ENCODE measurements at places on chromosomes 12 and 14.
A peak's percentile ranks its signal among the peaks of the same experiment; 100 is the strongest.

DNA sequence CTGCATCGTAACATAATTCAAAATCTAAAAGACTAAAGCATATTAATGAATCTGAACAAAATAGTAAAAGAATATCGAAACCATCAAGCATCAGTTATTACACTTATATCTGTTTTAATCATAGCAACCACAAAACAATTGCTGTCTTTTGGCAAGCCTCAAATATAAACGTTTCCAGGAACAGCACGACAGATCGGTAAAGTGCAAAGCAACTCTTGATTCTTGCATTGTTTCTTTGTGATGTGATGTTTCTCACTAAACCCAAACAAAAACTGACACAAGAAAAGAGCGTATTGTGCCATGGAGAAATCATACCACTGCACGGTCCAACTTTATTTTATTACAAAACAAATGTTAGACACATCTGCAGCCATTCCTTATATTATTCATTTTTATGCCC is 9.2 kb upstream of the MYF6 start:
- DNase-seq = no peak

DNA sequence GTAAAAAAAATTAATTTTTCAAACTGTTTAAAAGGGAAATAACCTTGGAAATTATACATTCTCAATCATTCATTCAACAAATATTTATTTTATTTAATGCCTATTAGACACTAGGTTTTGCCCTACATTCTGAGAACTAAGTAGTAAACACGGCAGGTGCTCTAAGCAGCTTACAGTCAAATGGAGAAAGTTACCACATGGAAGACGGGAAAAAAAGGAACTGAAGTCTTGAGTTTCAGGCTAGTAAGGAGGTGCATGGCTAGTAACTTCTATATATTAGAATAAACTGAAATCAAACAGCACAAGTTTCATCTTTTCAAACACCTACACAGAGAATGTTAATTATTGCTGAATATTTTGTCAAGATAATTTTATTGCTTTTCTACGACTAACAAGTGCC is 52.9 kb downstream of the C12orf42 start:
- DNase-seq = no peak

DNA sequence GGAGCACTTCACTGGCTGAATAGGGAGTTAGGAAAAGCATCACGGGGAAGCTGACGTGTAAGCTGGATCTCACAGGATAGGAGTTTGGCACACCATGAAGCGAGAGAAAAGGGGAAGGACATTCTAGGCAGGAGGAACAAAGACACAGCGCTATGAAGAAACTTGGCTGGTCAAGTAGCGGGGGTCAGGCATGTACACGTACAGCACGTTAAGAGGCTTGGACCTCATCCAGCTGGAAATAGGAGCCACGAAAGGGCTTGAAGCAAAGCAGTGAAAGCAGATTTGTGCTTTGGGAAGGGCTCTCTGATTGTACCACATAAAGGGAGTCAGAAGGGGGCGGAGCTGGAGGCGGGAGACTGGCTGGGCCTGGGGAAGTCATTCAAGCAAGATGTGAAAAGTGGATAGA is 19.6 kb upstream of the GALNT8 start:
- DNase-seq = no peak

DNA sequence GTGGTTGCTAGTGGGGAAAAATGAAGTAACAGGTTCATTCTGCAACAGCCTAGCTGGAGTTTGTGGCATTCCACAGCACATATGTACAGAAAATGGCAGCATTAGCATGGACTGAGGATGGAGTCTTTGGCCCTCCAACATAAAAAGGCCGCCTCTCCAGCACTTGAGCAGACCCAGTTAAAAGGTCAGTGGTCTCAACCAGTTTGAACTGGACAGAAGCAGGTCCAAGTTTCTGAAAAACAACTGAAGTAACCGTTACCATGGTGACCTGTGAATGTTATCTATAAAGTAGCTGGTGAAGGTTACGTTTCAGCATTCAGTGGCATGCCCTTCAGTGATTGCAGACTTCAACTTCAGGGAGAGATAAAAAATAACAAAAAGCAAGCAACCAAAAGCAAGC is 34.1 kb upstream of the OR10AD1 start:
- no peak for DNase-seq

DNA sequence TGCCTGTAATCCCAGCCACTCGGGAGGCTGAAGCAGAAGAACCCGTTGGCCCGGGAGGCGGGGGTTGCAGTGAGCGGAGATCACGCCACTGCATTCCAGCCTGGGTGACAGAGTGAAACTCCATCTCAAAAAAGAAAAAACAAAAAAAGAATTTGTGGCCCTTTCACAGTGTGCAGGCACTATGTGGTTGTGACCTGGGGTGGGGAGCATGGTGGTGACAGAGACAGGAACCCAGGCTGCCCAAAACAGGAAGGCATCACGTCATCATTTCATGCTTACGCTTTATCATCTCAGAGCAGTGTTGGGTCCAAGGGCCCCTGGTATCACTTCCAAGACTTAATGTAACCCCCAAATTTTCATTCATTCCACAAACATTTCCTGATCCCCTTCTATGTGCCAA is 175.7 kb upstream of the GSC start:
- DNase-seq = no peak

- DNase-seq = no peak
These were observed 18.0 kb upstream of the GUCY2C start for GRCh38 chr12:14714437-14714836.

DNA sequence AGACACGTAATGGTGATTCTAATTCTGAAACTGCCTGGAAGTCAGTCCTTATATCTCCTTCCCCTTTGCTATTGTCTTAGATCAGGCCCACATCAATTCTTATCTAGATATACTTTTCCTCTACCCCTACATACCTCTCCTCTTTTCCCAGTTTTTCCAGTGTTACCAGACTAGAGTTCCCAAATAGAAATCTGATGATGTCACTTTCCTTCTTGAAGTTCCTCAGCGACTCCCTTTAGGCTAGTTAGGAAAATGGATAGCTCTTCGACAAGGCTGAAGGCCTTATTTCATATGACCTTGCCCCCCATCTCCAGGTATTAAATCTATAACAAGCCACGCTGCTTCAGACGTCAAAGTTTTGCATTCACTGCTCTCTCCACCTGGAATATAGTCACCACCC is 201.1 kb upstream of the ATP2B1 start:
- DNase-seq = no peak

GRCh38 chr14:68306934-68307789 is 485.7 kb downstream of the ZFP36L1 start:
- DNase-seq = no peak

DNA sequence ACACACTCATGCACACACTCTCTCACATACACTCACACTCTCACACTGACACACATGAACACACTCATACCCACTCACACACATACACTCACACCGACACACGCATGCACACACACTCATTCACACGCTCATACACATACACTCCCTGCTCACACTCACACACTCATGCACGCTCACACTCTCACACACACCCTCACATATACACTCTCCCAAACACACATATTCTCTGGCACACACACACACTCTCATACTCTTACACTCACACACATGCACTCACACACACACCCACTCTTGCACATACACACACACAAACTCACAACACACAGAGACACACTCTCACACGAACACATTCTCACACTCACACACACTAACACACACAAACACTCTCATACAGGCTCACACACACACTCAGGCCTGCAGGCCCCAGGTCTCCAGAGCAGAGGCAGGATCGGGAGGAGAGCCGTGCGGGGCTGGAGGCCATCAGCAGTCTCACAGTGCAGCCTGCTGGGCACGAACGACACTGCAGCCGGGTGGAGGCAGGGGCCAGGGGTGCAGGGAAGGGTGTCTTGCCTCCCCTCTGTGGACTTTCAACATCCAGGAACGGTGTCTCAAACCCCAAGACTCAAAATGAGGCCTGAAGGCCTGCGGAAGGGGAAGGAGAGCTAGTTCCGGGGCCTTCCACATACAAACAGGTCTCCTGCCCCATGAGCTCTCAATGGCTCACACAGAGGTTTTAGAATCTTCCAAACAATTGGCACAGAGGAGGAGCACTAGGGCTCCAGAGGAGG is 148.7 kb downstream of the ANO2 start:
- no peak for DNase-seq

DNA sequence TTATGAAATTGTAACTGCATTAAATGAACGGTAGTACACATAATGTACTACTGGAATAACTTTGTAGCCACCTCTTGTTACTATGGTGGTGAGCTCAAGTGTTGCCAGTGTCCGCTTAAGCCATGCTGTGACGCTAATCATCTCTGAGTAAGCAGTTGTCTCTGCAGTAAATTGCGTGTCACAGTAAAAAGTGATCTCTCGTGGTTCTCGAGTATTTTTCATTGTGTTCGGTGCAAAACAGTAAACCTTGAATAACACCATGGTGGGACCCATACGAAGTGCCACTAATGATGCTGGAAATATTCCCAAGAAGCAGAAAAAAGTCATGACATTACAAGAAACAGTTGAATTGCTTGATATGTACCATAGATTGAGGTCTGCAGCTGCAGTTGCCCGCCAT is 524.8 kb downstream of the SOX5 start:
- DNase-seq = no peak

DNA sequence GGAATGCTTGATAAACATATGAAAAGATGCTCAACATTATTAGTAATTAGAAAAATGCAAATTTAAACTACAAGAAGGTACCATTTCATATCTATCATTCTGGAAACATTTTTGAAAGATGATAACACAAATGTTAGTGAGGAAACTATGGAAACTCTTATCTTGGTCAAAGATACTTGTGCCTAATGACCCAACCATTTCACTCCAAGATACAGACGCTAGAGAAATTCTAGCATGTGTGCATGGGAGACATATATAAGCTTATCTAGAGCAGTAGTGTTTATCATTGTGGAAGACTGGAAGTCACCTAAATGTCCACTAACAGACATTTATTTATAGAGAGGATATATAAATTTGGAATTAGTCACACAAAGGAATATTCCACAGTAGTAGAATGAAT is 143.1 kb upstream of the HMGA2 start:
- no peak for DNase-seq

DNA sequence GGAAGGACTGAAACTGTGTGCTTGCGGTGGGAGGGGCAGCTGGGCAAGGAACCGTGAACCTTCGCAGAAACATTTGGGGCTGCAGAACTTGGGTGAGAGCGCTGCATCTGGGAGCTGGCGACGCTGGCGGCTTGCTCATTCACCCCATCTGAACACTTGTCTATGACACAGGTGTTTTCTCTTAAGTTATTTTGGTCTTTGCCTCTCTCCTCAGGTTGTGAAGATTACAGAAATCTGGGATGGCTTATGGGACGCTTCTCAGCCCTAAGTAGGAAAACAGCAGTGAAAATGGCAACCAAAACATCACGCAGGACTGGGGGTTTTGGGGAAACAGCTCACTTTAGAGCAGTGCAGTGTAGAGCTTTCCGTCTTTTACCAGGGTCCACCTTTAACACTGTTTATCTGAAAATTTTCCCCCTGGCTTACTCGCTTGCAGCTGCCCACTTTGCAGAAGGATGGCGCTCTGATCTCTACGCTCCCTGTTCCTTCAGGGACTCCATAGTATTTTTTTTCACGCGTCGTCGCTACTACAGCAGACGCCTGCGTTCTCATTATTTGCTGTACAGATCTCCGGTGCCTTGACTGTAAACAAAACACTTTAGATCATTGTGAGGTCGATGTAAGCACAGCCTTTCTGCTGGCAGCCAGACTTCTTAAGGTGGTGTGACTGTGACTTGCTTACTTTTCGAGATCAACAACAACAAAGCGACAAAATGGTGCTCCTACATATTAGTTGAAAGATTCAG is 2.7 kb upstream of the CDKN1B start:
- DNase-seq = peak; percentile 74

DNA sequence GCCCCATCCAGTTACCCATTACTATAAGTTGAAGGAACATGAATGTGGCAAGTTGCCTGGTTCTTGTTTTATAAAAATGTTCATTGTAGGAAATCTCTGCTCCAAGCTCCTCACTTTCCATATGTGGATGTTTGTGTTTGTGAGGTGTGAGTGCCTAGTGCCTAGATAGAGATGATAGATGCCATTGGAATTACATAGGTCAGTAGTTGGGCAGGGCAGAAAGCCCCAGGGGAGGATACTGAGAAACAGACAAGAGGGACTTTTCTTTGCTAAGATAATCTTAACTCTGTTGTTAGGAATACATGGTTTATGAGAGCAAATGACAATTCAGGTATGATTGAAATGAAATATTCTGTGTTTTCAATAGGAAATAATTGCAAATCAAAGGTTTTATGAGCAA is 226.3 kb upstream of the GRIP1 start:
- no peak for DNase-seq

DNA sequence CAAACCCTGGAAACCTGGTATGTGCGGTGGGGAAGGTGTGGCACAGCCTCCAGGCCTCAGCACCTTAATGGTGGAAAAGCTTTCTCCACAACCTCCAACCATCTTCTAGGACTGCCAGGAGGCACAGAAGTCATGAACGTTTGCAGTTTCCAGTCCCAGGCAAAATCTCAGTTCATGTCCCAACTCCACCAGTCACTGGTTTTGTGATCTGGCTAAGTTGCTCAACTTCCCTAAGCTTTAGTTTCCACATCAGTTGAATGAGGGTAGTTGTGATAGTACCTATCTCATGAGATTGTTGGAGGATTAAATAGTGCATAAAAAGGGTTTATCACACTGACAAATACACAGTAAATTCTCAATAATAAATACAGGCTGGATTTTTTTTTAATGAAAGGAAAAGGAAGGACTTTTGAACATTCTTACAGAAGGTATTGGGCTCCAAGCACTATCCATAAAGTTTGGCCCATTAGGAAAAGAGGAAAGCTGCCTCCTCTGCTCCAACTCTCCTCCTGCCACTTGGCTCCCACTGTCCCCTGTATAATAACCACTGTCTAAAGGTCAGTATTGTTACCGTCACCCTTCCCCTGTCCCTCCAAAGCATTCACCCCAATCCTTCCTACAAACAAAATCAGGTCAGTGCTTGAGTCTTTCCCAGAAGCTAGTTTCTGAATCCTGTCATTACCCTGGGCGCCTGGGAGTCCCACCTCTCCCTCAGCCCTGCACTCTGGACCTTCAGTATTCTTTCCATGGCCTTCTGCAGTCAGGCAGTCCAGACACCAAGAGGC is 6.3 kb downstream of the PCK2 start:
- no peak for DNase-seq

- no peak for DNase-seq
These were observed 117.8 kb upstream of the COCH start for GRCh38 chr14:30756594-30756993.

GRCh38 chr12:112939761-112940381 is 1.6 kb downstream of the OAS3 start:
- DNase-seq = peak; percentile 58

- no peak for DNase-seq
These were observed 9.1 kb downstream of the IFNG-AS1 start for GRCh38 chr12:67998379-67998778.

DNA sequence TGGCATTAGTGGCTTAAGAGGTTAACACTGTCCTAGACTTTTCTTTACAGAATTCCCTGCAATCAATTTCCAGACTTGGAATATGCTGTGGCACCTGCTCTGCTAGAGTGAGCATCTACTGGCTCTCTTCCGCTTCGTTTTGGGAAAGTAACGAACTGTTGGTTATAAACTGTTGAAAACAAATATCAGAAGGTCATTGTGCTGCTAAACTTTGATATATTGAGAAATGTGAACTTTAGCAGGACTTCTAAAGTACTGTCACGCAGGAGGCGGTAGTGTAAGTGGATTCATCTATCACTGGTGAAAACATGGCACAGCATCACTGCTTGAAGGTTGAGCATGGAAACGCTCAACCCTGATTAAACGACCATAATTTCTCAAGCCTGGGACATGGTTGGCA is 348.9 kb downstream of the FLRT2 start:
- no peak for DNase-seq

- no peak for DNase-seq
These were observed 455.0 kb upstream of the TMEM132C start for GRCh38 chr12:127811988-127812387.

- no peak for DNase-seq
These were observed 293.6 kb downstream of the CACNA1C start for GRCh38 chr12:2346416-2346815.

Measured in naive B cell (primary cell).